ENCODE measurements at places on chromosomes 5 and 9. TPM values are rescaled to one million over a fixed set of nuclear protein-coding genes. Genes with fewer than 3 reads are reported as not detected.

- peaks cover 2% of the 10 kb centered on the region for H3K4me1 ChIP-seq
- peaks cover 10% of the 10 kb centered on the region for H3K36me3 ChIP-seq
- peaks cover 3% of the 10 kb centered on the region for H3K27me3 ChIP-seq
- no peak overlapping the region for H3K4me3 ChIP-seq
- H3K27ac ChIP-seq: no peak overlapping the region
Measured at GRCh38 chr9:20294046-20294750, 328.1 kb downstream of the MLLT3 start.

- H3K36me3 ChIP-seq: peaks cover 15% of the 10 kb centered on the region
- peaks cover 49% of the 10 kb centered on the region for H3K4me1 ChIP-seq
- H3K27ac ChIP-seq: peak overlapping the region; percentile 50
- no peak overlapping the region for H3K4me3 ChIP-seq
- no peak for DNase-seq
Measured at GRCh38 chr9:133112663-133113026, 8.4 kb downstream of the RALGDS start.

GRCh38 chr5:108545301-108545700 lies 163.4 kb upstream of the FBXL17 start:
- H3K4me3 ChIP-seq: no peak overlapping the region
- H3K27me3 ChIP-seq: peaks cover 3% of the 10 kb centered on the region
- no peaks in the 10 kb centered on the region for H3K36me3 ChIP-seq
- no peaks in the 10 kb centered on the region for H3K4me1 ChIP-seq
- no peak overlapping the region for H3K27ac ChIP-seq

GRCh38 chr5:171639966-171640365 lies 145.7 kb upstream of the SMIM23 start:
- no peaks in the 10 kb centered on the region for H3K36me3 ChIP-seq
- no peak for DNase-seq
- H3K27ac ChIP-seq: no peak overlapping the region
- no peaks in the 10 kb centered on the region for H3K4me1 ChIP-seq
- H3K4me3 ChIP-seq: no peak overlapping the region
- H3K27me3 ChIP-seq: no peaks in the 10 kb centered on the region

- H3K27me3 ChIP-seq: no peaks in the 10 kb centered on the region
- H3K4me1 ChIP-seq: no peaks in the 10 kb centered on the region
- DNase-seq: no peak
- no peak overlapping the region for H3K27ac ChIP-seq
Measured at GRCh38 chr9:114003758-114004157, 74.3 kb downstream of the AMBP start.

Gene TENT4A
- 37.4 TPM for total RNA-seq

Gene FRMD3
- 0.62 TPM for total RNA-seq

Gene PRLR
- total RNA-seq: not detected

Gene PCDHA9
- total RNA-seq: not detected

Gene FOXI1
- total RNA-seq: not detected

All from activated CD4-positive, alpha-beta T cell treated with anti-CD3 and anti-CD28 coated beads, Interleukin-2, amount 10 ng/mL, durations not matched to agents 7 days and 5 days (primary cell).